HFF-Myc (cell line): ENCODE measurements at places on chromosomes 5 and 9.

GRCh38 chr5:50463047-50463446 lies 22.0 kb upstream of the EMB start:
- DNase-seq = no peak

- DNase-seq = no peak
Observed at GRCh38 chr5:130885027-130885426, 280.0 kb downstream of the HINT1 start.

DNA sequence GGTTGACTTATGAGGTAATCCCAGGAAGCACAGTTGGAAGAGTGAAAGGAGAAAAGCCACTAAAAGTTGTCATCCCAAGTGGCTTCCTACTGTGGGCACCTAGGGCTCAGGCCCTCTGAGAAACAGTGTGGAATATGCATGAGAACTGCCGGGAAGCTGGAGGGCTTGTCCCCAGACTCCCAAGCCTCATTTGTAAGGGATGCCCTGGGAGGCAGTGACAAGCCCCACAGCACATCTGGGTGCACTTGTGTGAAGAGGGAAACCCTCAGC lies 64.5 kb downstream of the SFXN1 start:
- DNase-seq = no peak

DNA sequence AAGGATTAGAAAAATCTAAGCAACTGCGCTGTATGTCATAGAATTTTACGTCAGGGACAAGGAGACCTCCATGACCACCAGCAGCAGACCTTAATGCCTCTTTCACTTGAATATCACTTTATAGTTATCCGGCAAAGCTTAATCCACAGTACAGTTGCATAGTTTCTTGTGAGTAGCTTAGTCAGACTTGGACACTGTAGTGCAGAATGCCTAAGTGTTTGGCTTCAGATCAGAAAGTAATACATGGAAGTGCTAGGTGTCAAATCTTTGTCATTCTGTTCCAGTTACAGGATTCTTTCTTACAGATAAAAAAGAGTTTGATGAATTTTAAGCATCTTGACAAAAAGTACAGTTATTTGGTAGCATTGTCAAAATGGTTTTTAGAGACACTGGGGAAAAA lies 239.9 kb upstream of the PAPPA start:
- no peak for DNase-seq

DNA sequence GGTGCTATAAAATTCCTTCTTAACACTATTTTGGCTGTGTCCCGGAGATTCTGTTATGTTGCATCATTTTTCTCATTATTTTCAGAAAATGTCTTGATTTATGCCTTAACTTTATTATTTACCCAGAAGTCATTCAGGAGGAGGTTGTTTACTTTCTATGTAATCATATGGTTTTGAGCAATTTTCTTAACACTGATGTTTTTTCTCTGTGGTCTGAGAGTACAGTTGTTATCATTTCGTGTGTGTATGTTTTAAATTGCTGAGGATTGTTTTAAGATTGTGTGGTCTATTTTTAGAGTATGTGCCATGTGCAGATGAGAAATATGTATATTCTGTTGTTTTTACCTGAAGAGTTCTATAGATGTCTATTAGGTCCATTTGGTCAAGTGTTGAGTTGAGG lies 498.1 kb upstream of the ZNF608 start:
- no peak for DNase-seq

GRCh38 chr9:99999797-100000196 lies 93.3 kb downstream of the STX17 start:
- DNase-seq = no peak

DNA sequence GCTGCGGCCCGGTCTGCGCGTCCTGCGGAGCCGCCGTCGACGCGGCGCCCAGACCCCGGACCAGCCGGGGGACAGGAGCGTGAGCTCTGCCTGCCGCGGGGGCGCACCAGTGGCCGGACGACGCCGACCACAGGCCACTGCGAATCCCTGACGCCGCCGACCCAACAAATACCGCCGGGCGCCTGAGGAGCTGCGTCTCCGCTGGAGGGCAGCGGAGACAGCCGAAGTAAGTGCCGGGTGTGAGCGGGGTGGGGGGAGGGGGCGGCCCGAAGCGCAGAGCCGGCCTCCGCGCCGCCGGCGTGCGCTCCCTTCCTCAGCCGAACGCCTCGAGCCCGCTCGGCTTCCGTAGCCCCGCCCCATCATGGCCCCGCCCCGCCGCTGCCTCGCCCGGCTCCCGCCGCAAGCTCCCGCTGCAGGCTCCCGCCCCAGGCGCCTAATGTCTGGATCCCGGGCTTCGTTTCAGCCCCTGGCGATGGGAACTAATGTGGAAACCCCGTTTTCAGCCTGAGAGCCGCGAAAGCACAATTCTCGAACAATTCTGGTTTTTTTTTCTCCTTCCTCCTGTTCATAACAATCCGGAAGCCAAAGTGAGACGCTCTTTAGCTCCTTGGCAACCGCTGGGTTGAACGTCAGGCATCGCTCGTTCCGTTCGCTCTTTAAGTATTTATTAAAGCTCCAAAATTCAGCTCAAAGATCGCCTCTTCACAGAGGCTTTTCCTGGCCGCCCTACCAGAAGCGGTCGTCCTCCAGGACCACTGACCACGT lies at the start of gene RFK:
TSS of gene RFK (minus strand) at position 232 of the 765 bp plus-strand sequence. CDS start 255 bp downstream, outside the sequence.
- DNase-seq = peak; percentile 47

DNA sequence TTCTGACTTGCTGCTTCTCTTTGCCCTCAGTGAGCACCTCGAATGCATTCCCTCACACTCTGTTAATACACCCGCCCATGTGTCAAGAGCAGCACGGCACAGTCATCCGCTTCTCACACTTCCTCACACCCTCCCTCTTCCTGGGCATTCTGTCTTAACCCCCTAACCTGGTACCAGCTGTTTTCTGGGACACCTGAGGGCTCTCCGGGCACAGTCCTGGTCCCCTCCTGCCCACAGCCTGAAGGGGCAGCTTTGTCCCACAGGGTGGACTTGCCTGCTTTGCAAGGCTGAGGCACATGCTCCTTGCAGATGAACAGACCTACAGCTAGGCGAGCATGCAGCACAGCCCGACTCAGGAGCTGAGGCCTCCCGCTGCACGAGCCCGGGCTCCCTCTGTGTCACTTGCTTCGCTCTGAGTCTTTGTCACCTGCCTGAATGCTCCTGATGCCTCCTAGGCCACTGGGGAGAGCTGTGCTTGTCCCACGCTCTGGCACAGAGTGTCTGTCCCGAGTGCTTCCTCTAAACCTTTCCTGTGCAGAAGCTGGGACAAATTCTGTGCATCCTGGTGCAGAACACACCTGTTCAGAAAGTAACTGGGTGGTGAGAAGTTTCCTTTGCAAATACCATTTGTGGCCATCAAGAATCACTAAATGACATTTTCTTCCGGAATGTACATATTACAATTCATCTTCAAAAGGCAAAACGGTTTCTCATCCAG lies 47.8 kb downstream of the AHRR start:
- DNase-seq = no peak
